ENCODE measurements at places on chromosomes 3 and 15.

DNA sequence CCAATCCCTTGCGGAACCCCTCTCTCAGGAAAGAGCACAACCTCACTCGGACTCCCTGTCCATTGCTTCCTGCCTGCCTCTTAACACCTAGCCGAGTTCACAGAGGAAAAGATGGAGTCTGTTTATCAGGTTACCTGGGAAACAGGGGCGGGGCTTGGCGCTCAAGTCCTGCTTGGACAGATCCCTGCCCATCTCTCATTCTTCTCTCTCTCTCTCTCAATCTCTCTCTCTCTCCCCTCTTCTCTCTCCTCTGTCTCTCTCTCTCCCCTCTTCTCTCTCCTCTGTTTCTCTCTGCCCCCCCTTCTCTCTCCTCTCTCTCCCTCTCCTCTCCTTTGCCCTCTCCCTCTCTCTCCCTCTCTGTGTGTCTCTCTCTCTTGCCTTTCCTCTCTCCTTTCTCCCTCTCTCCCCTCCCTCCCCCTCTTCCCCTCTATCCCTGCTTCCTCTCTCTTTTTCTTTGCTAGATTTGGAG is at the start of gene EFHB:
EFHB (minus strand) TSS at position 120 of the 469 bp plus-strand sequence. CDS start 199 bp downstream, outside the sequence.
- DNase-seq = peak; percentile 63

- no peak for DNase-seq
These were observed 10.6 kb upstream of the SLC25A36 start for GRCh38 chr3:140931016-140931454.

GRCh38 chr15:28001641-28002040 is 97.5 kb downstream of the OCA2 start:
- no peak for DNase-seq

DNA sequence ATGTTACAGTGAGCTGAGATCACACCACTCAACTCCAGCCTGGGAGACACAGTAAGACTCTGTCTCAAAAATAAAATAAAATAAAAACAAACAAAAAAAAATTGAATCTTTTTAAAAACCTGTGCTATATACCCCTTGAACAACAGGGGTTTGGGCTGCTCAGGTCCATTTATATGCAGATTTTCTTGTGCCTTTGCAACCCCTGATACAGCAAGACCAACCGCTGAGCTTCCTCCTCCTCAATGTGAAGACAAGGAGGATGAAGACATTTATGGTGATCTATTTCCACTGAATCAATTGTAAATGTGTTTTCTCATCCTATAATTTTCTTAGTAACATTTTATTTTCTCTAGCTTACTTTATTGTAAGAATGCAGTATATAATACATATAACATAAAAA is 831.0 kb upstream of the ARPP21 start:
- no peak for DNase-seq

DNA sequence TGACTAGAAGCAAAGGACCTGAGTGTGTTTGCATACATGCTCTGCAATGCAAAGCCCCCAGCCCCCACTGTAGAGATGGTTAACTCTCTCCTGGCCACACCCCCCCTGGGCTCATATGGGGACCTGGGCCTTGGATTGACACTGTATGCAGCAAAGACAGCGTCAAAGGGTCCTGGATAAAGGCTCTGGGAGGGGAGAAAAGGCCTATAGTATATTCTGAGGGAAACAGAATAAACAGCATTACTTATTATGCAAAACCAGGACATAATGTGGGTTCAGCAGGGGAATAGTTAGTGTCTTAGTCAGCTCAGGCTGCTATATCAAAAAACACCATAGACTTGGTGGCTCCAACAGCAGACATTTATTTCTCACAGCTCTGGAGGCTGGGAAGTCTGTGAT is 158.7 kb downstream of the APBA2 start:
- DNase-seq = no peak
